ENCODE measurements at places on chromosomes 4 and X.

DNA sequence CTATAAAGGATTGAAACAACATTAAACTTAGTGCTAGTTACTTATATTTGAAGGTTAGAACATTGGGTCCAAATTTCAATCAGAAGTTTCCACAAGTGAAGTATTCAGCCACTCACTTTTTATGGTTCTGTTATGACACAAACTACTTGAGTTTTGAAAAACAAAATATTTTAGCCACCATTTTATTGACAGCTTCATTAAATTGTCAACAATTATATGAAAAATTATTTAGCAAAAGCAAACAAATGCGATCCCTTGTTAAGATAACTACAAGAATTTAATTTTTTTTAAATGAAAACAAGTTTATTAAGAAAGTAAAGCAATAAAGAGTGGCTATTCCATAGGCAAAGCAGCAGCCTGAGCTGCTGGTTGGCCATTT, 3.1 kb downstream of the CXCL2 start:
- no peak for DNase-seq

GRCh38 chrX:26032111-26032912, 105.8 kb upstream of the MAGEB18 start:
- no peak for DNase-seq

- no peak for DNase-seq
These were observed 61.4 kb downstream of the KLHL4 start for GRCh38 chrX:87578978-87579377.

- no peak for DNase-seq
These were observed 1572.9 kb downstream of the C4orf33 start for GRCh38 chr4:130668859-130669258.

- DNase-seq, result no peak
These were observed 34.8 kb upstream of the MAP9 start for GRCh38 chr4:155411546-155411945.

- DNase-seq, result no peak
These were observed 93.6 kb downstream of the TSPAN5 start for GRCh38 chr4:98564852-98565251.

- no peak for DNase-seq
These were observed 184.3 kb downstream of the QDPR start for GRCh38 chr4:17327591-17327990.

DNA sequence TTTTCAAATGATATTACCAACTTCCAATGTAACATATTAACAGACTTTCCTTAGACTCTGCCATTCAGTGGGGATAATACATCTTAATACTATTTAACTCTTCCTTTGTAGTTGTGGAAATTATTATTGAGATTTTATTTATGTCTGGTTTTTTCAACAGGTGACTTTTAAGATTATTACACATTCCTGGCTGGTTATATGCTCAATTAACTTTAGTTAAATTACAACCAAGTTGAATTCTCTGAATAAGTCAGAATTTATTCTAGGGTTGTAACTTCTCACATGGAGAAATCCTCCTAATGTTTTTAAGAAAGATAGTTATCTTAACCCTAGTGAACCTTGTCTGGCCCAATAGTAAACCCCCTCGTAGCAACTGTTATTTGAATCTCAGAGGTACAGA, 107.3 kb downstream of the SLC10A6 start:
- no peak for DNase-seq

- DNase-seq, result no peak
These were observed 10.5 kb downstream of the PTTG2 start for GRCh38 chr4:37970702-37971101.

GRCh38 chr4:44738615-44739014, 12.3 kb upstream of the GNPDA2 start:
- DNase-seq, result no peak

DNA sequence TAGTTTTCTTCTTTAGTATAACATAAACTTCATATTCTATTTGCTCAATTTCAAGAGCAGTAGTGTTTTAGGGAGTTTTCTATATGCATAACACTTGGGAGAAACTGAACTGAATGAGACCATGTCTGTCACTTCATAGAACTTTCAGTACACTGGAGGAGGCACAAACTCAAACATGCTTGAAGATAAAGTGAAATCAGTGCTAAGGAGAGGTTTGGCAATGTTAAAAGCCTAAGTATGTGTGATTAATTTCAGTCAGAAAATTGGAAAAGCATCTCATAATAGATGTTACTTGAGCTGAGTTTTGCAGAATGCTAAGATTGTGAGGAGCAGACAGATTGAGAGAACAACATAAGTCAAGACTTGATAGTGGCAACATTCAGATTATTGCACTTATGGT, 411.2 kb upstream of the HS3ST1 start:
- DNase-seq, result no peak

GRCh38 chr4:138192113-138192512, 50.0 kb downstream of the SLC7A11 start:
- DNase-seq, result no peak

DNA sequence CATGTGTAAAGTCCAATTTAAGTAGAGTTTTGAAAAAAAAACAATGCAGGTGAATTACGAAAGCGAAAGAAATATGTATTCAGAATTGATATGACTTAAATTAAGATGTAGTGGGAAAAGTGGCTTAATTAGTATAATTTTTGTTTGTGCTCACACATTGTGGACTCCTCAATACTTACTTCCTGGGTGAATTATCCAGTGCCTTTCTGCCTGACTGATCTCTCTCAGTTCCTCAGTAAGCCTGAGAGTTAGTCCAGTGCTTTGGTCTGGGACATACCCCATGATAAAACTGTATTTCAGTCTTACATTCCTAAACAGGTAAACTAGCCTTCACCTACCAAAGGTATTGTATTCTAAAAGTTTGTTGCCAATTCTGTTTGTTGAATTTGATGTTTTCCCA, 8.4 kb downstream of the PGAM4 start:
- DNase-seq, result no peak

DNA sequence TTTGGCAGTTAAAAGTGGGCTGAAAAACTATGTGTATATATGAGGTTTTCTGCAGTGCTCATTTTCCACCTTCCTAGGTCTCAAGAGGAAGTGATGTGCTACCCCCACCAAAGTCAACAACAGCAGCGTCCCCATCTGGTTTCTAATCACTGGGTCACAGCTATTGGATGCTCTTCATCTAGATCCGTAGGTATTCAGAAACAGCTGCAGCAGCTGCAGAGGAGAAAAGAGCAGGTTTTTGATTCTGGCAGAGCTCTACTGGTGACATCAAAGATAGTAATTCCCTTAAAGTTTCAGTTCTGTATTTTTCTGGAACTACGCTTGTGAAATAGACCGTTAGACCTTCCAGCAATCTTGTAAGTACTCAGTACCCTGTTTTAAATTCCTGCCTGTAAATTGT, 5.8 kb upstream of the GUCY2F start:
- no peak for DNase-seq

DNA sequence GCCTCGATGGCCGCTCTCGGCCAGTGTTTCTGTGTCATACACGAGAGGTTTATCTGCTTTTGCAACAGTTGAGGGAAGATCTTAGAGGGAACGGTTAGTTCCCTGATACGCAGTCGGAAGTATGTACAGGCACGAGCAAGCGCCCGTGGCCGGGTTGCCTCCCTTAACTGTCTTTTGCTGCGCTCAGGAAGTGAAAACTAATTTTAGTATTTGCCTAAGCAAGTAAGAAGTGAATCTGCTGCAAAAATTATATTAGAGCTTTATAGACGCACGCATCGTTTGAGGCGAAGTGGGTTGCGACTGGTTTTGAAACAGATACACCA, 695 bp downstream of the MTM1 start:
- no peak for DNase-seq

- DNase-seq, result no peak
These were observed 18.5 kb downstream of the ACSL1 start for GRCh38 chr4:184807256-184807655.

- DNase-seq, result no peak
These were observed 13.8 kb downstream of the GUCY1B1 start for GRCh38 chr4:155772459-155773195.

DNA sequence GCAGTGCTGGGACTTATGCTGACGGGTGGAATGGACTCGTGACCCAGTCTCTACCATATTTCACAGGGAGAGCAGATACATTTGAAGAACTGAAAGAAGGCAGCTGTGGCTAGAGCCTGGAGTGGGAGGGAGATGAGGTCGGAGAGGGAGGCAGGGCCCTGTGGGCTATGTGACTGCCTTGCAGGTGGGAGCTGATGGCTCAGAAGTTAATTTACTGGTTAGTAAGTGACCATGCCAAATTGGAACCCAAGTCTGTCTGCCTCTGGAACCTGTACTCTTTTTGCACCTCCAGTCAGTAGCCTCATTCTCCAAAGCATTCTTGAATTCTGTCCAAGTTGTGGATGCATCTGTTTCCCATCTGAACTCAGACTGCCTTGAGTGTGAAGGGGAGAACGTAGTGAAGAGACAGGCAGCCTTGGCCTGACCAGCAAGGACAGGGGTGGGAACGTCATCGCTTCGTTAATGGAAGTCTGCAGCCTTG, 92.3 kb downstream of the REPS2 start:
- DNase-seq, result no peak

DNA sequence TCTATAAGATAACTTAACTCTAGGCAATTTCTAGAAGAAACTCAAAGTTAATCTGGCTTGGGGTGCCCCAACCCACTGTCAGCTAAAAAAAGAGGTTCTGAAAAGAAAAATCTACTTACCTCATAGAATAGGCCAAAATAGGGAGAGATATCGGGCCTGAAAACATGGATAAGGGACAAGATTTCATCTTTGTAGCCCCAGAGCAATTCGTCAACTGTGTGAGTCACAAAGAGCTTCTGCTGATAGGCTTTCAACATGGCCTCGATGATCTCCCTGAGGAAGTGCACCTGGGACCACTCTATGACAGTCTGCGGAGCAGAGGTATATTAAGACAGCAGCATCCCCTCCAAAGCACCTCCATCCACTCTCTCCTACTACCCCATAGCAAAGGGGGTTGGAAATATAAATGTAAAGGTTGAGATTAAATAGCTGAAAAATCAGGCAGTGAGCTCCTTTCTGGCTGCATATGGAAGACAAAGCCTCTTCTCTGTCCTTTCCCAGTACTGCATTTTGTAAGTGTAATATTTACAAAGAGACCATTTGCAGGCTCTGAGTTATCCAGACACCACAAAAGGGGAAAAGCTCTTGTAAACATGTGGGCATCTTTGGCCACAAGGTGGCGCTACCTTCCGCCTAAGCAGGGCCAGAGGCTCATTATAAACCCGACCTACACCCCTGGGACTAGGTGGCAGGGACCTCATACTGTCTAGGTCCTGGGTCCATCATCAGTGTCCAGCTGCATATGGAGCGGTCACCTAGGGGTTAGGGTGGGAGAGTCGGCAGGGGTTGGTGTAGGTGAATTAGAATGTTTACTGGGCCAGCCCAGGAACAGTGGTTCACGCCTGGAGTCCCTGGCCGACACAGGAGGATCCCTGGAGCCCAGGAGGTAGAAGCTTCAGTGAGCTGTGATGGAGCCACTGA, 31.5 kb upstream of the NUP54 start:
- peak; percentile 73 for DNase-seq

- DNase-seq, result no peak
These were observed 7.8 kb upstream of the TBC1D14 start for GRCh38 chr4:6901669-6902317.

- no peak for DNase-seq
These were observed 56.8 kb downstream of the SEPSECS start for GRCh38 chr4:25103418-25103817.

DNA sequence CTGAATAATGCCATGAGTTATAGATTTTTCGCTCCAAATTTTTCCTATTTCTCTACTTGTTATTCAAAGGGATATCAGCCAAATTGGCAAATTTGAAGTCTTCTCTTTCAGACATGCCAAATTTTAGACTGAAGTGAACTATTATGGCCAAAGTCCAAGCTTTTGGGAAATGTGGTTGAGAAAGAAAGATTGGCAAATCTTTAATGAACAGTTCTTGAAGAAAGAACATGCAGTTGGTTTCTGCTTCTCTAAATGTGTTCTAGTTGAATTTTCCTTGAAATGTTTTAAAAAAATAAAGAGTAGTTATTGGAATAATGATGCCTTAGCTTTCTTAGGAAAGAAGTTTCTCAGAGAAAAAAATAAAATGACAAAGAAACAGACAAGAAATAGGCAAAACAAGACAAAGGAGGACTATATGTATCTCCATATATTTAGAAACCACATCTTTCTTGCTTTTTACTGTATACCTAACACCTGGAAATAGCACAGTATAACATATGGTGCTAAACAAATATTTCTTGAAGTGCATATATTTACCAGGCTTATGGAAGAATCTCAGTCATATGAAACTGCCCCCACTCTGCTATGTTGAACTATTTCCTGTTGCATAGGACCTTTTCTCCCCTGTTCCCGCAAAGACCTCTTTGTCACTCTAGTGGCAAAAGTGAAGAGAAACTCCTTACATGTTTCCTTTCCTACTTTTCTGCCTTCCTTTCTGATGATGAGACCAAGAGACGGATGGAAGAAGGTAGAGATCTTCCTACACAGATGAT, 250.0 kb downstream of the ARHGAP24 start:
- DNase-seq, result no peak

DNA sequence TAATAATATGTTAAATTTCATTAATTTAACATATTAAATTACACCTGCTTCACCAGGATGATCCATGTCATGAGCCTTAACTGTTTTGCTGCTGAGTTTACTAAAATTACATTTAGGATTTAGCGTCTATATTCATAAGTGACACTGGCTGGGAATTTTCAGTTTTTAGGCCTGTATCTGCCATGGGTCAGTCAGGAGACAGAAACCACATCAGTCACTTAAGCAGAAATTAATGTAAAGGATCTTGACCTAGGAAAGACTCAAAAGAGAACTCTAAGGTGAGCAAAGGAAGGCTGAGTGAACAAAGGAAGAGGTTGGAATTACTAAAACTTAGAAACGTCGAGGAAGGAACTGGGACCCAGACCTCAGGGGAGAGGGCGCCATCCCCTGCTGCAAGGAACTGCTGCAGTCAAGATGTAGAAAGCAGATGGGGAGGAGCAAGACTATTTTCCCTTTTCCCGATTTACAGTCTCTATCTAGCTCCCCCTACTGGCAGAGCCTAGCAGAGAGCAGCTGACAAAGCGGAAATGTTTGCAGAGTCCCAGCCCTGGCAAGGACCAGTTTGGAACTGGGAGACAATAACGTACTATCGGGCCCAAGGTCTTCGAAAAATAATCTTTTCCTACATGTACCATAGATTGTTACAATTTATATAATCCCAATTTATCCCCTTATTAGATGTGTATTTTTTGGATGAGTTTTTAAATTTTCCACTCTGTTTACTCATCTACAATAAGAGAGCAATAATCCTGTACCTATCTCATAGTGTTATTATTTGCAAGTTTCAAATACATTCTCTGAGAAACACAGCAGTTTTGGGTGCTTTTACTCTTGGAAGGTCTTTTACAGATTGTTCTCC, 22.6 kb upstream of the RBBP7 start:
- no peak for DNase-seq

GRCh38 chrX:68847172-68847571, 18.4 kb downstream of the EFNB1 start:
- no peak for DNase-seq

DNA sequence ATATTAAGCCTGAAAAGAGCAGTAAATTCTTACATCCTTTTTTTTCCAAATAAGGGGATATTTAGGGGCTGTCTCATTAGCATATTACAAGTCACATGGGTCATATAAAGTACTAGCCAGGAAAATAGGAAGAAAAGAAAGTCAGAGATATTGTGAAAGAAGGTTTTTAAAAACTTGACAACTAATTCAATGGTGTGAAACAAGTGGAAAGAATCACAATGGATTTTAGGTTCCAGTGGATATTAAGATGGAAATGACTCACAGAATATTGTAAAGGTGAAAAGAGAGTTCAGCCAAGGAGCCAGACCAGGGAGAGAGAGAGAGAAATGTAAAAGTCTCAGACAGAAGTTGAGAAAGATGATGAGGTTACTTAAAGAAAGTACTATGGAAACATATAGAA, 297.2 kb downstream of the IQCM start:
- no peak for DNase-seq

- no peak for DNase-seq
These were observed 105.8 kb downstream of the POLA1 start for GRCh38 chrX:24799565-24799964.

- no peak for DNase-seq
These were observed 99.0 kb downstream of the WFS1 start for GRCh38 chr4:6368601-6369000.

Data from activated CD8-positive, alpha-beta memory T cell treated with anti-CD3 and anti-CD28 coated beads for 1 hour (primary cell).